Esophagus mucosa (tissue), 1 donor: ENCODE measurements at places on chromosomes 5 and 9.

DNA sequence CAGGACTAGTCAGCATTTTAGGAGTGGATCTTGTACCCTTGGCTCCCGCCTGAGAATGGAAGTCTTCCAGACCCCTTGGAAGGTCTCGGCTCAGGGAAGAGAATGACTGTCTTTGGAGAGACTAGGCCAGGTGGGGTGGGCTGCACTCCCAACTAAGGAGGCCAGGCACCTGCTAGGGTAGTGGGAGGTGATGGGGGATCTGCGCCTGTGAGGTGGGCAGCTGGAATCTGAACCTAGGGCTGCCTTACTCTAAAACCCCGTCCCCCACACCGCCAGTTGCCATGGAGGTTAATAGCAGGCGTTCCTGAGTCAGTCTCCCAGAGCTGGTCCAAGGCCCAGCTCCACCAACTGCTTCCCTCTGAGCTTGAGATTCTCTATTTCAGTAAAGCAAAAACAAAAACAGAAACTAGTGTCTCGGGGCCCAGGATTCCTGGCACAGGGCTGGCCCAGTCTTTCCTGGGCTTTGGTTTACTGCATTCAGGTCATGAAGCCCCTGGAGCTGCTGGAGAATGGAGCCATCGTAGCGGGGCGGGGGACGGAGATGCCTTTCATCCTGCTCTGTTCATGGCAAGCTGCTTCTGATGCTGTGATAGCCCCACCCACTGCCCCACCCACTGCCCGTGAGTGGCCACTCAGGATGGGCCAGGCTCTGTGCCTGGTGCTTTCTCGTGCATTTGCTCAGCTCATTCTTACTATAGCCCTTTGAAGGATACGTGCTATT is 57.5 kb downstream of the DAB2IP start:
- ATAC-seq: no peak

- ATAC-seq: peak; percentile 29
Observed at GRCh38 chr5:72107901-72108201, 576 bp downstream of the MAP1B start.

- ATAC-seq: no peak
Observed at GRCh38 chr9:29625931-29626330, 2052.7 kb upstream of the C9orf72 start.

DNA sequence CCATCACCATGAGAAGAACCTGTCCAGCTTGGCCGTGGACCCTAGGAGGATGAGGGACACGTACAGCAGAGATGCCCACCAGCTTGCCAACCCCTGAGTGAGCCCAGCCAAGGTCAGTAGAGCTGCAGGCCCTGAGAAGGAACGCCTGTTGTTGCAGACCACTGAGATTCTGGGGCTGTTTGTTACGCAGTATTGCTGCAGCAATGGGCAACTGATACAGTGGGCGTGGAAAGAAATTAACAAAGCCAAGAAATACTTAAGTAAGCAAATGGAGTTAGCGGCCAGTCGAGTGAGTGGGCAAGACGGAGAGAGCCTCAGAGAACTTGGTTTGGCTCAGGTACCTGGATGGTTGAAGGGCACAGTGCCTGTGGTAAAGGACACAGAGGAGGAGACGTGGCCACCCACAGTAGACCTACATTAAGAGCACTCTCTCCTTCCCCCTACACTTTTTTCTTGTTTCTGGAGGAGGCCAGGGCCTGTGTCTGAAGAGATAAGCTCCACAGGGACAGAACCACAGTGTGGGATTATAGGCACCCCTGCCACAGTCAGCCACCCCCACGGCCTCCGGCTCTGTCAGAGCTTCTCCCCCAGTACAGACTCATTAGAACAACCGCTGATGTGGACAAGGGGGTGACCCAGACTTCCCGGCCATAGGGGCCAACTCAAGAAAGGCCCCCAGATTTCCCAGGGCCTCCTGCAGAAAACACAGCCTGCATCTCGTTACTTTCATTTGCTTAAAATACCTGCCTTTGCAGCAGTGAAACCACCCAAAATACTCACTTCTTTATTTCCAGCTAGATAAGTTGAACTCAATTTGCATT is 40.1 kb upstream of the GRHPR start:
- no peak for ATAC-seq

- no peak for ATAC-seq
Observed at GRCh38 chr5:4023753-4024335, 428.2 kb downstream of the IRX1 start.

- ATAC-seq: no peak
Observed at GRCh38 chr5:134545070-134545868, 19.8 kb downstream of the JADE2 start.

DNA sequence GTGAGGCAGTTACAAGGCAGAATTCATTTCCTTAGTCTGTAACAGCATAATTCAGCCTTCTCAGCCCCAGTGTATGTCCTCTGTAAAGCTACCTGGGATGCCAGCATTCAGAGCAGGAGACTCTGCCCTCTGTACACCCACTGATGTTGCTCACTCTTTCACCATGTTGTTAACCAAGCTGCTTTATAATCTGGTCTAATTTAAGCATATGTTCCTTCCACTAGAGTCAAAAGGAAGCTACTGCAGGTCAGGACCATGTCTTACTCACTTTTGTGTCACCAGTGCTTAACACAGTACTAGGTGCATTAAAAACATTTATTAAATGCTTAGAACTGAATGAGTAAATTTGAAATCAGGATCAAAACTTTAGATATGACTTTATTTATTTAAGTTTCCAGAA is 185.6 kb downstream of the FBXL17 start:
- ATAC-seq: no peak

- ATAC-seq: peak; percentile 52
Observed at GRCh38 chr9:90698871-90699440, 56.3 kb upstream of the DIRAS2 start.

DNA sequence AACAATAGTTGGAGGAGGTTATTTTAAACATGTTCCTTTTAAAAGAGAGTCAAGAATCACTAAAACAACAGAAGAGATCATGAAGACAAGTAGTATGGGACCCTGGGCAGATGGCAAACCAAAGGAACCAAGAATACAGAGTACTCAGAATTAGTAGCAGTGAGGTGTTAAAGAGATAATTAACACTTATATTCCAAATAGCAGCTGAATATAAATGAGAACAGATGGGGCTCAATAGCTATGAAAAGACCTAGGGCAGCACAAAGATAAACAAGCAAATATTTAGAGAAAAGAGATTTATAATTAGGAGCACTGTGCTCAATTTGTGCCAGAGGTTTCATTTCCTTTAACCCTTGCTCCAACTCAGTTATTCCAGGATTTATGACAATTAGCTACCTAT is 159.1 kb downstream of the FAM114A2 start:
- no peak for ATAC-seq

- ATAC-seq: no peak
Observed at GRCh38 chr5:56710826-56711590, 104.3 kb upstream of the MAP3K1 start.

GRCh38 chr5:79236362-79236969 is 535 bp downstream of the JMY start:
- peak; percentile 20 for ATAC-seq

GRCh38 chr9:71796100-71796767 is 27.9 kb upstream of the CEMIP2 start:
- no peak for ATAC-seq

- ATAC-seq: no peak
Observed at GRCh38 chr5:51371052-51371451, 12.2 kb upstream of the ISL1 start.

GRCh38 chr5:38670066-38670465 is 113.6 kb upstream of the LIFR start:
- ATAC-seq: no peak

DNA sequence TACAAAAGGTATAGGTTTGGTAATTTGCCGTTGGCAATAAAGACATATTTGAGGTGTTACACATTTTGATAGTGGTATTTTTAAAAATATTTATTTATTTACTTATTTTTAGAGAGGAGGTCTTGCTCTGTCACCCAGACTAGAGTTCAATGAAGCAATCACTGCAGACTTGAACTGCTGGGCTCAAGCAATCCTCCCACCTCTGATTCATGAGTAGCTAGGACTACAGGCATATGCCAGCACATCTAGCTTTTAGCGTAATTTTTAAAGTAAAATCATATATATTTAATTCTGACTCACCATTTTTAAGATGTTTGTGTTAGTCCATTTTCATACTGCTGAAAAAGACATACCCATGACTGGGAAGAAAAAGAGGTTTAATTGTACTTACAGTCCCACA is 1974.3 kb downstream of the EFNA5 start:
- no peak for ATAC-seq

- no peak for ATAC-seq
Observed at GRCh38 chr5:180139731-180140055, 68.1 kb upstream of the RNF130 start.

DNA sequence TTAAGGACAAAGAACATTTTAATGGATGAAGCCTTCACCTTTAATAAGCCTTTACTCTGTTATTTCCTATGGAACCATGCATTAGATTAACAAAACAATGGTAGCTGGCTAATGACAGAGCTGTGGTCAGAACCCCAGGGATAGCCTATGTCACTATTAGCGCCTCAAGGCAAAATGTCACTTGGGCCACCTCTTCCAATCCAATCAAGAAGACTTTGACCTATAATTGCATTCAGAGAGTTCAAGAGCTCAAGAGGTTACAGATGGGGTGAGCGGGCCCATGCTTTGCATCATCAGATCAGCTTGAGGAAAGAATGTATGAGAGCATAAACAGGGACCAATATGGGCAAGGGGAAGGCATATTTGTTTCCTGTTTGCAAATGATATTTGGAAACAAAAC is 425.1 kb downstream of the ARHGEF28 start:
- no peak for ATAC-seq

- no peak for ATAC-seq
Observed at GRCh38 chr5:124245276-124245675, 501.2 kb downstream of the ZNF608 start.

DNA sequence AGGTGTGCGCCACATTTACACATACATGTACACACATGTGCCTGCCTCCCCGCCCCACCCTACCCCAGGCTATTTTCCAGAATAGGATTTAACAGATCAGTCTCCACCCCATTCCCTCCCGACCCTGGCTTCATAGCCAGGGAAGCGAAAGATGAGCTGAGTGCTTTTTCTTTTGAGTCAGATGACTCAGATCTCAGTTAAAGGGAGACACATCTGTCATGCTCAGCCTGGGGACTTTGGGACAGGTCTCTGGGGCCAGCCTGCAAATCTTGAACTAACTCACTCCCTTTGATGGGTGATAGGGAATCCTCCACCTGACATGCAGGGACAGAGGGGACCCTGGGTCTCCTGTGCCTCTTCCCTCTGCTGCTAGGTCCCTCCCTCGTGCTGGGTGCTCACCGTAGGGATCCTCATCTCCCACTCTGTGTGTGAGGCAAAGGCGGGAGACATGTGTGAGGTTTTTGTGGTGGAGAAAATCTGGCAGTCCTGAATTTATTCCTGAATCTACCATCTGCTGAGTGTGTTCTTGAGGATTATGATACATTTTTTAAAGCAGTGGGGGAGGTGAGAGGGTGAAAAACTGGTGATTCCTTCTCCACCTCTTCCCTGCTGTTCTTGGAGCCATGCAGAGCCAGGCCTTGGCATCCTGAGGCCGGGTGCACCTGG is 37.7 kb downstream of the NEUROG1 start:
- peak; percentile 66 for ATAC-seq

GRCh38 chr5:178468196-178468685 is 122.0 kb downstream of the COL23A1 start:
- ATAC-seq: no peak

GRCh38 chr5:32304622-32305021 is 8.1 kb downstream of the MTMR12 start:
- no peak for ATAC-seq
